ENCODE measurements at places on chromosomes 13 and 19.

DNA sequence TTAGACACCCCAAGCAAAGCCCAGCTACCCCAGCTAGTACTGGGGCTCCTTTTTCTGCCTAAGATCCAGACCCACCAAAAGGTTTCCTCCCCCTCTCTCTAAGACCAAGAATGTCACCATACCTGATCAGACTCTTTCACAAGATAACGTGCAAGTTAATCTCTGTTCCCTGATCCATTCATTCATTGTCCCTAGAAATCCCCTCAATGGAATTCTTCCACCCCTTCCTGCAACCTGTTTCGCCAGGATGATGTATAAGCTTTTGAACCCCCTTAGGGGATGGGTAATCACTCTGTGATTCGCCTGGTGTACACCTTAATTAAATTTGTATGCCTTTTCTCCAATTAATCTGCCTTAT is 17.3 kb upstream of the CLN5 start:
- DNase-seq = no peak

- peak; percentile 47 for DNase-seq
Observed at GRCh38 chr19:858868-859843, at the start of gene CFD. CFD (plus strand) TSS chr19:859664; CDS start chr19:859690, 26 bp downstream.

- no peak for DNase-seq
Observed at GRCh38 chr13:44165889-44166496, 207.6 kb upstream of the SERP2 start.

DNA sequence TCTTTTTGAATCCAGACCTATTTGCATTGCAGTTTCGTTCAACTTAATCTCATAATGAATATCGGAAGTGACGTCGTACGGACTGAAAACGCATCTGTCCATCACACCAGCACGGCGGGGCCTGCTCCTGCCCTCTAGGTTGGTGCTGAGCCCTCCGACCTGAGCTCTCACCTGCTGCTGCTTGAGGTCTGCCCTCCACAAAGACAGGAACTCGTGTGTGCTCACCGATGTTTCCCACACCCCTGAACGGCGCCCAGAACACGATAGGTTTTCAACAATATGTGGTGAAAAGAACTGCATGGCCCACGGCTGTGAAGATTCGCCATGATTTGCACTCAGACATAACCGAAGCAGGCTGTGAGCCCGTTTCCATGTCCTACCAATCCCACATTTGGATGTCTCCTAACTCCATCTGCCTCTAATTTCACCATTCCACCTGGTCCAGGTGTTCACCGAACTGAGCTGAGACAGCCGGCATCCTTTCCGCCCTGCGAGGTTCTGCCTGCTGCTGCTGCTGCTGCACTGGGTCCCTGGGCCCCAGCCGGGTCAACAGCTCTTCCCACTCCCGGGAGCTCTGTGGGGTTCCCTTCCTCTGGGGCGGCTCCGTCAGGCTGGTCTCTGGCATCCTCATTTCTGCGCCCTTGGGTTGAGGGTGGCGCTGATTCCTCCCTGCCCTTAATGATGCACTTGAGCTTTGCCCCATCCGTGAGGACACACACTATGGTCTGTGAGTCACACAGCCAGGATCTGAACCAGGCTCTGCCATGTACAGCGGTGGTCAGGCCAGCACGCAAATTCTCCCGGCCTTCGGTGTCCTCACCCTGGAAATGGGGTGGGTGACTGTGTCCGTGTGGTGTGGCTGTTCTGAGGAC is 20.9 kb downstream of the GRTP1 start:
- DNase-seq = peak; percentile 29

GRCh38 chr13:51101636-51102235 is 9.3 kb downstream of the C13orf42 start:
- DNase-seq = no peak

Data from Daoy (cell line).